PC-3 (cell line): ENCODE measurements at places on chromosomes 11 and 22.

DNA sequence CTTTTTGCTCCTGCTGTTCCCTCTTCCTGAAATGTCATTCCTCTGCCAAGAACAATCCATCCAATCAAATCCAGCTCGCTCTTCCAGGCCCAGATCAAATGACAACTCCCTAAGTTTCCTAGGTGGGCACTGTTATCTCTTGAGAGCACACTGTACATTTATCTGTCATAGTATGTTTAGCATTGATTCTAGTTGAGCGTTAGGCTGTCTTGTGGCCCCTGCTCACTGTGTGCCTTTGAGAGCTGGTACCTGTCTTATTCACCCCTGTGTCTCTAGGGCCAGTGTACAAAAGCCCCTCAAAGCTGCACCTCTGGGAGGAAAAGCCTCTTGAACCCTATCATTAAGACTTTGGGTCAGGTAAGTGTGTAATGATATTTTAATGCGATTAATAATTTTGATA is 7.1 kb upstream of the LMO2 start:
- DNase-seq = no peak

- DNase-seq = no peak
These were observed 2.9 kb downstream of the C1QTNF5 start for GRCh38 chr11:119337581-119338317.

- no peak for DNase-seq
These were observed at the start of gene OR56B1 for GRCh38 chr11:5736396-5736795. TSS of gene OR56B1 (plus strand) at chr11:5736448. CDS start at chr11:5736517, 69 bp downstream.

DNA sequence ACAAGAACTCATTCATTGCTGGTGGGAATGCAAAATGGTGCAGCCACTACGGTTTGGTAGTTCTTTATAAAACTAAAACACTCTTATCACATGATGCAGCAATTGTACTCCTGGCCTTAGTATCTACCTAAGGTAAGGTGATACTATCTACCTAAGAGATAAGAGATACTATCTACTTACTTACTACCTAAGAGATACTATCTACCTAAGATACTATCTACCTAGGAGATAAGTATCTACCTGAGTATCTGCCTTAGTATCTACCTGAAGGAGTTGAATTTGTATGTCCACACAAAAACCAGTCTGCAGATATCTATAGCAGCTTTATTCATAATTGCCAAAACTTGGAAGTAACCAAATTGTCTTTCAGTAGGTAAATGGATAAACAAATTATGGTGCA is 29.0 kb upstream of the SMCO4 start:
- DNase-seq = no peak

DNA sequence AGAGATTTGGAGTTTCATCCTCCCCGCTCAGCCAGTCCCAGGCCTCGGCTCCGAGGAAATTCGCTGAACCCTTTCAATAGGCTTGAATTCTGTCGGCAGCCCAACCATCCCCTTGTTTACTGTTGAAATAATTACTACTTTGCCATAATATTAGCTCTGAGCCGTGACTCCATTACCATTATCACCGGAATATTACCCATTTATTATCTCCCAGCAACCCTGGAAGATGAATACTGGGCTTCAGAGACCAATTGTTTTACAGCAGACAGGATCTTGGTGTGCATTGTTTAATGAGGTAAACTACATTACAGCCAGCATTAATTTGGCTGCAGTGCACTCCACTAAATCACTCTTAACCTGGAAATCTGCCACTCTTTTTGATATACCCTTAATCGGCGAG is 867.4 kb downstream of the NTM start:
- DNase-seq = no peak

- DNase-seq = no peak
These were observed 35.6 kb upstream of the TMEM123 start for GRCh38 chr11:102488208-102488607.
